Left renal cortex interstitium (tissue), 4 donors: ENCODE measurements at places on chromosomes 6 and 20. TPM values are rescaled to one million over a fixed set of nuclear protein-coding genes. Genes with fewer than 3 reads are reported as not detected.

Gene PREX1
- polyA plus RNA-seq, result 15.7 TPM

Gene SNAP91
- 0.73 TPM for polyA plus RNA-seq

DNA sequence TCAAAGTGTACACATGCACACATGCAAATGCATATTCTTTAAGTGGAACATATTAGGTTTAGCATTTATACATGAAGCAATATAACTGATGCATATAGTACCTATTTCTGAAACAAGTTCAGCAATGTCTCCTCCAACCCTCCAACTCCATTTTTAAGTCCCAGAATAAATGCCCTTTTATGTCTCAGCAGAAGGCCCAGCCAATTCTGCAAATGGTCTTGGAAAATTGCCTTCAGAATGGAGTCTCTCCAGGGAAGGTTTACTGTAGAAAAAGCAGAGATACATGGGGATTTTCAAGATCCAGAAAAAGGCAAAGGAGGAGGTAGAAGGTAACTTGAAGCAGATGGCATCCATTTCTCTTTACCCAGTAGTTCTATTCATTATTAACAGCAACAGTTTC is 633.3 kb downstream of the MAFB start:
- DNase-seq, result no peak

- DNase-seq, result no peak
Observed at GRCh38 chr6:8904754-8905153, 469.4 kb upstream of the SLC35B3 start.

Gene CLIC1
- polyA plus RNA-seq, result 275 TPM

Gene SLC2A4RG
- 122 TPM for polyA plus RNA-seq

DNA sequence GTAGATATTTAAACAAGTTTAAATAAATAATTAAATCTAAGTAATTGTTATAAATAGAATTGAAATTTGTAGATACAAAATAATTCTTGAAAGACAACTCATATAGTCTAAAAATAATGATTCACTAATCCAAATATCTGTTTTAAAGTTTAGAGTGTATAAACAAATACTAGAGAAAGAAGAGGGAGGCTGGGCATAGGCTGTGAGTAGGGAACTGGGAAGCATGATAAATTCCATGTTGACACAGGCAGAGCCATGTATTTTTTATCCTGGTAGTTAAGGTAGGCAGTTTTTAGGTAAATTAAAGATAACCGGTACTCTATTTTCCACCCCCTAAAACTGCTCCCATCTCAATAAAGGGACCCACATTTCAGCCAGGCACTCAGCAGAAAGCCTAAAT is 11.7 kb upstream of the RIN2 start:
- DNase-seq, result no peak

Gene WFDC10B
- polyA plus RNA-seq, result not detected

GRCh38 chr6:25456249-25457040 is 177.3 kb downstream of the CARMIL1 start:
- no peak for DNase-seq

Gene FAM184A
- 8.6 TPM for polyA plus RNA-seq
